ENCODE measurements at places on chromosomes 2 and 18. TPM values are rescaled to one million over a fixed set of nuclear protein-coding genes. Genes with fewer than 3 reads are reported as not detected.

DNA sequence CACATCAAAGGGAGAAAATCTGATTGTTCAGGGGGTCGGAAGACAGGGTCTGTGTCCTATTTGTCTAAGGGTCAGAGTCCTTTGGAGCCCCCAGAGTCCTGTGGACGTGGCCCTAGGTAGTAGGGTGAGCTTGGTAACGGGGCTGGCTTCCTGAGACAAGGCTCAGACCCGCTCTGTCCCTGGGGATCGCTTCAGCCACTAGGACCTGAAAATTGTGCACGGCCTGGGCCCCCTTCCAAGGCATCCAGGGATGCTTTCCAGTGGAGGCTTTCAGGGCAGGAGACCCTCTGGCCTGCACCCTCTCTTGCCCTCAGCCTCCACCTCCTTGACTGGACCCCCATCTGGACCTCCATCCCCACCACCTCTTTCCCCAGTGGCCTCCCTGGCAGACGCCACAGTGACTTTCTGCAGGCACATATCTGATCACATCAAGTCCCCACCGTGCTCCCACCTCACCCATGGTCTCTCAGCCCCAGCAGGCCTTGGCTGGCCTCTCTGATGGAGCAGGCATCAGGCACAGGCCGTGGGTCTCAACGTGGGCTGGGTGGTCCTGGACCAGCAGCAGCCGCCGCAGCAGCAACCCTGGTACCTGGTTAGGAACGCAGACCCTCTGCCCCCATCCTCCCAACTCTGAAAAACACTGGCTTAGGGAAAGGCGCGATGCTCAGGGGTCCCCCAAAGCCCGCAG, 3.8 kb downstream of the PROC start:
- no peak for DNase-seq

GRCh38 chr2:74392449-74392743, 12.3 kb upstream of the DCTN1 start:
- no peak for DNase-seq

The C18orf63 gene
- total RNA-seq, result not detected

GRCh38 chr2:203781151-203781550, 74.7 kb downstream of the CD28 start:
- no peak for DNase-seq

GRCh38 chr2:224909885-224910573, 132.2 kb downstream of the DOCK10 start:
- peak; percentile 24 for DNase-seq

GRCh38 chr2:126664234-126664633, 8.3 kb downstream of the GYPC start:
- DNase-seq, result no peak

GRCh38 chr2:101012706-101013181, 10.7 kb downstream of the RPL31 start:
- peak; percentile 63 for DNase-seq

DNA sequence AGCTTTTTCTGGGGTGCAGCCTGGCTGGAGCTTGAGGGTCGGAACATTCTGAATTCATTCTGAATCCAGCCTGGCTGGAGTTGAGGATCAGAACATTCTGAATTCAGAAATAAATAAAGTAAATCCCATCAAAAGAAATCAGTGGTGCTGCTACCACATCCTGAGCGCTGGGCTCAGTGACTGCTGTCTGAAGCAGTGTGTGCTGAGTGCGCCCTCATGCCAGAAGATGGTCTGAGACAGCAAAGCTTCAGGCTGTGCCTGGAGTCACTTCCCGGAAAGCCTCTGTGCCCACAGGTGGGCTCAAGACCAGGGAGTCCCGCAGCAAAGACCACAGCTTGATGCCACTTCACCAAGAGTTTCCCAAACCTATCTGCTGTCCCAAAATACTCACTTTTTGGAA, 187.9 kb downstream of the VAPA start:
- no peak for DNase-seq

GRCh38 chr18:79641722-79642497, 37.7 kb upstream of the CTDP1 start:
- no peak for DNase-seq

The KCNK3 gene
- total RNA-seq, result 10.5 TPM

DNA sequence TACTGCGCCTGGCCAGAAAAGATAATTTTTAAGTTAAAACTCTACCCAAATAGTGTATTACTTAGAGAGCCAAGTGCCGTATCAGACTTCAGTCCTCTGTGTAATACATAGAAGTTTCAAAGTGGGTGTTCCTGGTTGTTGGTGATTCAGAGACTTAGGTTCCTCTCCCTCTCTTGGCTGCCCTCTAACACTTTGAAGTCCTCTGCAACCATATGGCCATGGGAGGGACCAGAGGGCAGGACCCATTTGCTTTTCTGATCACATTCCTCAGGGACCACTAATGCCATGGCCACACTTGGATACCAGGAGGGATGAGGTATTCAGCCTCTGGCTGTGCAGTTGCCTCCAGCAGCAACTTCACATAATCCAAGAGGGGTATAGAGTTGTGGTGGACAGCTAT, 131.5 kb downstream of the CAPN13 start:
- DNase-seq, result no peak

GRCh38 chr2:230226051-230226551, 565 bp downstream of the SP140 start:
- DNase-seq, result no peak

The LIMS3 gene
- 0.60 TPM for total RNA-seq

- peak; percentile 7 for DNase-seq
Measured at GRCh38 chr2:34365932-34366331, 766.8 kb upstream of the FAM98A start.

GRCh38 chr2:56687169-56687568, 503.4 kb downstream of the CCDC85A start:
- no peak for DNase-seq

DNA sequence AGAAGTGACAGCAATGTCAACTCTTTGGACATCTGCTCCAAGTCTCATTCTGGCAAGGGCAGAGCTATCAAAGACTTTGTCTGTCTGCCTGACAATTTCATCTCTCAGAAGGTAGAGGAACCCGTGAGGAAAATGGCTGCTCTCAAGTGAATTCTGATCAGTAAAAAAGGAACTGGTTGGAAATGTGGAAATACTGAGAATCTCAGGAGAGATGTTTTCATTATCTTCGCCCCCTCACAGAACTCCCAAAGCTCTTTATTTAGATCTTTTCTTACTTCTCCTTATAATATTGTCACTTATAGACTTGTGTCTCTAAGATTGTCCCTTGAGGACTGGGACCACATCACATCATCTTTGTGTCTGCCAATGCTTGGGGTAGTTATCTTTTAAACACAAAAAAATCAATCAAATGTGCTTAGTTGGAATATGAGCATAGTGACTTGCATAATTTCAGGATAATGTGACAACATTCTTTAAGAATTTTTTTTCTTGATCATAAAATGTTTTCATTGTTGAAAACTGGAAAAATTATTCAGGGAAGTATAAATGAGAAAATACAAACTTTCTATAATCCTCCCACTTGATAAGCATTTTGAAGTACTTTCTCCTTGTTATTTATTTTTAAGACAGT, 68.2 kb upstream of the ITGB6 start:
- no peak for DNase-seq

The COBLL1 gene
- total RNA-seq, result 146 TPM

The SPP2 gene
- 78.5 TPM for total RNA-seq

DNA sequence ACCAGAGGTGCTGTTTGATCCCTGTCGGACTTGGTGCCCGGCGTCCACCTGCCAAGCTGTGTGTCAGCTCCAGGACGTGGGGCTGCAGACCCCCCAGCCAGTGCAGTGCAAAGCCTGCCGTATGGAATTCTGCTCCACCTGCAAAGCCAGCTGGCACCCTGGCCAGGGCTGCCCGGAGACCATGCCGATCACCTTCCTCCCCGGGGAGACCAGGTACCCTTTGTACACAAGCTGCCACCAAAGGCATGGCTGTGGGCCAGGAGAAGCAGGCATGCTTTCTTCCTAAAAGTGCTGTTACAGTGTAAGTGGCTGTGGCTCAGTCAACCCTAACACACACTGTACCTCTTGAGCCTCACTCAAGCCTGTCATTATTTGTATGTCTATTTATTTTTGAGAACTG, 103.3 kb downstream of the RNF144A start:
- no peak for DNase-seq

DNA sequence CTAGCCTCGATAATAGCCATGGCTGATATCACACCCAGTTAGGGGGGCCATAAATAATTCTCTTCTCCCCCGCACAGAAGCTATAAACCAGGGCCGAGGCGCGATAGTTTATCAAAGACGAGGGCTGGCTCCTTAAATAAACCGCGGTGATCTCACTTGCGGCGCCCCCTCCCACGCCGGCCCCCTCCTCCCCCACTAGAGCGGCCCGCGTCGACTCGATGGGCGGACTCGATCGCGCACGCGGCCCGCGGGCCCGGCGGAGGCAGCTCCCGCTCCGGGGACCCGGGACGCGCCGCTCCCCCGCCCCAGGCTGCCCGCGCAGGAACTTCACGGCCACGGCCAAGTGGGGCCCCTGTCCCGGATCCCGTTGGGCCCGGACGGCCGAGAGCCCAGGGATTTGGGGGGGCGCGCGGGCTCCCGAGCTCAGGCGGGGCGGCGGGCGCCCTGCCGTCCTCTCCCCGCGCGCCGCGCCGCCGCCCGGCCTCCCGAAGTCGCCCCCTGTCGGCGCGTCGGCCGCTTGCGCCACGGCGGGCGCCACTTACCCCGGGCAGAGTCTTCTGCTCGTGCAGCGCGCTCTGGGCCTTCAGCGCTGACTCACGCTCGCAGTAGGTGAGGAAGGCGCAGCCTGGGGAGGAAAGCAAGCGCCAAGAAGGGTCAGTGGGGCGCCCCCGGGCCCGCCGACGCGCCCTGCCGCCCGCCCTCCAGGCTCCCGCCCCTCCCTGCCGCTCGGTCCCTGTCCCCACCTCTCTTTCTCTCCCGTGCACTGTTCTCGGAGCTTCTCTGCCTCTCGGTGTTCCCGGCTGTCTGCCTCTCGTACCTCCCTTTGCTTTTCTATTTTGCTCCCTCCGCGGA, 80.4 kb downstream of the CELF4 start:
- peak; percentile 83 for DNase-seq

The CD8B2 gene
- not detected for total RNA-seq

DNA sequence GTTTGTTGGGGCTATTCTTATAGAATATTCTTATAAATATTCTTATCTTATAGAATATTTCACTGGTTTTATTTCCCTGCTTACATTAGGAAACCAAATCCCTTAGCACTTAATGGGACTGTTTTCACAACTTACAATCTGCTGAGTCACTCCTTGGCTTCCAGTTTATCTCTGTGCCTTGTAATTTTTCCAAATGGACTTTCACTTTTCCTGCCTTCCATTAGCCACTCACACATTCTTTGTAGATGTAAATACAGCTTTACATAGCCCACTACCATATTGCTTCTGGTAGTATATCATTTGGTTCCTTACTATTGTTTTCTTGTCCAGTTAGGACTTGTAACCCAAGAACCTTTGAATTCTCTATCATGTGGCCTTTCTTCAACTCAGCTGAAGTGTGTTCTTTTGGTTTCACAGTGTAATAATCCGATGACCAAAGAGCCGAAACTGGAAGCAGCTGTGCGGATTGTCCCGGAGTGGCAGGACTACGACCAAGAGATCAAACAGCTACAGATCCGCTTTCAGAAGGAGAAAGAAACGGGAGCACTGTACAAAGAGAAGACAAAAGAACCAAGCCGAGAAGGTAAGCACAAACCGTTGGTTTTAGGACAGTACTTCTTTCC, 96.1 kb downstream of the UGGT1 start:
- DNase-seq, result no peak
